Right renal cortex interstitium (tissue), 3 donors: ENCODE measurements at places on chromosomes 1 and 21.

- no peak for DNase-seq
These were observed 192.8 kb downstream of the LTN1 start for GRCh38 chr21:28799926-28800325.

- DNase-seq = no peak
These were observed 1.0 kb downstream of the ANKRD65 start for GRCh38 chr1:1419813-1420653.

- no peak for DNase-seq
These were observed 33.4 kb downstream of the MNDA start for GRCh38 chr1:158864595-158864994.

DNA sequence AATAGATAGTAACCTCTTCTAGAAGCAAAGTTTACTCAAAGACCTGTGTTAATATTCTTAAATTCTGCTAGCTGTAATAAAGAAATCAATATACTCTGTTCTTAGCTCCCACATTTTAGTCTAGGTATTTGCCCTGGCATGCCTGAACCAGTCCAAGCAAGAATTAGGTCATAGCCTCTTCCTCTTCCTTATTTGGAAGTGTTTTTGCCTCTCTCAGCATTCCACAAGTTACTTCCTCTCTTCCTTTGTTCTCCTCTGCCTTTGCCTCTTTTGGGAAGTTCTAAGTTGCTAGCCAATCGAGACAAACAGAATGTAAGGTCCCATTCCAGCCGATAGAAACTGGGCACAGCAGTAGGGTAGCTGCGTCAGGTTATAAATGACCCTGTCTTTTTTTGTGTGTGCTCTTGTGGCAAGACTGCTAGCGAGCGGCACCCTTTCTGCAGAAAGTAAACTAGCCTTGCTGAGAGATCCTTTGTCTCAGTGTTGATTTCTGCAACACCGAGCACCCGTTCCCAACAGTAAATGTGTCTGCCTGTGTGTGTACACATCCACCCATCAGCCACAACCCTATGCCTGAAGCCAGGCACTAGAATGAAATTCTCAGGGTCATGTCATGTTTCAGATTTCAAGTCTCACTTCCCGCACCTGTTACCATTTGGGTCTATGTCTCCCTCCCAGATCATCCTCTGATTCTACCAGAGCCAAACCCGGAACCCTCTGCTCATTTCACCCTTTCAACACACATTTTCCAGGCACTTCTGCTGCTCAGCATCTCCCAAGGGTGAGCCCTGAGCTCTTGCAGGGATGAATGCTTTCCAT is 37.5 kb downstream of the LRRC3 start:
- DNase-seq = no peak

- DNase-seq = no peak
These were observed 176.1 kb downstream of the BRINP2 start for GRCh38 chr1:177346790-177347359.
